AG10803 (cell line): ENCODE measurements at places on chromosomes 1 and 21.
A peak's percentile ranks its signal among the peaks of the same experiment; 100 is the strongest.

GRCh38 chr1:24021403-24022266, 41.5 kb upstream of the SRSF10 start:
- peak; percentile 42 for DNase-seq

- DNase-seq, result no peak
Observed at GRCh38 chr1:169124459-169124858, 18.0 kb downstream of the ATP1B1 start.

DNA sequence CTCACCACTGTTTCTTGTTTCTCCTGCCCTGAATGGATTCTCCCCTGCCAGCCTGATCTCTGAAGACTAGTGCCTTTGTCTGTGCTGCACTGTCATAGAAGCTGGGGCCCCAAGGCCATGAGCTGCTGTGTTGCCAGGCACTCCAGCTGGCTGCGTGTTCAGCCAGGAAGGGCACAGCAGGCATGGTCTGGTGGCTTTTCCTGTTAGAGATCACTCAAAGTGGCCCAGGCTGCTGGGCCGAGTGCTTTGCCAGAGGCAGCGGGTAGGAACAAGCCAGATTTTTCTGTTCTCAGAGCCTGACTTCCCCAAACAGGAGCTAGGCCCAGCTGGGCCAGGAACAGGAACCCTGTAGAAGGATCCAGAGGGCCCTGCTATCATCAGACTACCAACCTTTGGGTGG, 5.2 kb downstream of the ADPRS start:
- no peak for DNase-seq

GRCh38 chr21:45150638-45151131, 76.3 kb downstream of the ADARB1 start:
- DNase-seq, result no peak

GRCh38 chr1:27668808-27669723, 2.9 kb downstream of the IFI6 start:
- peak; percentile 52 for DNase-seq

- DNase-seq, result no peak
Observed at GRCh38 chr1:201025571-201026002, 2.1 kb upstream of the KIF21B start.

GRCh38 chr1:170929835-170930554, 5.3 kb upstream of the MROH9 start:
- DNase-seq, result peak; percentile 79

- no peak for DNase-seq
Observed at GRCh38 chr1:235017191-235017590, 111.4 kb downstream of the TOMM20 start.

- peak; percentile 71 for DNase-seq
Observed at GRCh38 chr1:6385488-6386191, 7.9 kb downstream of the ACOT7 start.

- DNase-seq, result no peak
Observed at GRCh38 chr1:233721004-233721595, 107.2 kb downstream of the KCNK1 start.
